ENCODE measurements at places on chromosomes 2 and 18. TPM values are rescaled to one million over a fixed set of nuclear protein-coding genes. Genes with fewer than 3 reads are reported as not detected.

The ROCK2 gene
- 33.0 TPM for total RNA-seq

- peak overlapping the region; percentile 96 for H3K27ac ChIP-seq
- DNase-seq: no peak
- H3K27me3 ChIP-seq: no peaks in the 10 kb centered on the region
- no peaks in the 10 kb centered on the region for H3K36me3 ChIP-seq
- peaks cover 14% of the 10 kb centered on the region for H3K4me1 ChIP-seq
These were observed 2.0 kb upstream of the OSR1 start for GRCh38 chr2:19360266-19360965.

DNA sequence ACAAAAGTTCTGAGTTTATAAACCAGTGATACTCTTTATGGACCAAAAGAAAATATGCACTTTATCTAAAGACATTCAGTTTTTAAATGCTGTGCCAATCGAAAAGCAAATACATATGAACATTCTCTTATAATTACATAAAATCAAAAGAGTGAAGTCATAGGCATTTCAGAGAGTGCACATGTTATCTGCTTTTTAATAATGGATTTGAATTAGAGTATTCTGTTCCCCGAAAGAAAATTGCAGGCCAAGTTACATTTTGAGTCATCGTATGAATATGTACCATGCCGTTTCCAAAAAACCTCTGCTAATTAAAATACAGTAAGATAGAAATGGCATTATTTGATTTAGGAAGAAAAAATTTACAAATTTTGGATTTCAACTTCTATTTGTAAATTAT is 565.7 kb downstream of the ZEB2 start:
- no peaks in the 10 kb centered on the region for H3K36me3 ChIP-seq
- H3K27ac ChIP-seq: no peak overlapping the region
- no peak overlapping the region for H3K4me3 ChIP-seq
- DNase-seq: no peak
- H3K27me3 ChIP-seq: no peaks in the 10 kb centered on the region

The PID1 gene
- 38.4 TPM for total RNA-seq

DNA sequence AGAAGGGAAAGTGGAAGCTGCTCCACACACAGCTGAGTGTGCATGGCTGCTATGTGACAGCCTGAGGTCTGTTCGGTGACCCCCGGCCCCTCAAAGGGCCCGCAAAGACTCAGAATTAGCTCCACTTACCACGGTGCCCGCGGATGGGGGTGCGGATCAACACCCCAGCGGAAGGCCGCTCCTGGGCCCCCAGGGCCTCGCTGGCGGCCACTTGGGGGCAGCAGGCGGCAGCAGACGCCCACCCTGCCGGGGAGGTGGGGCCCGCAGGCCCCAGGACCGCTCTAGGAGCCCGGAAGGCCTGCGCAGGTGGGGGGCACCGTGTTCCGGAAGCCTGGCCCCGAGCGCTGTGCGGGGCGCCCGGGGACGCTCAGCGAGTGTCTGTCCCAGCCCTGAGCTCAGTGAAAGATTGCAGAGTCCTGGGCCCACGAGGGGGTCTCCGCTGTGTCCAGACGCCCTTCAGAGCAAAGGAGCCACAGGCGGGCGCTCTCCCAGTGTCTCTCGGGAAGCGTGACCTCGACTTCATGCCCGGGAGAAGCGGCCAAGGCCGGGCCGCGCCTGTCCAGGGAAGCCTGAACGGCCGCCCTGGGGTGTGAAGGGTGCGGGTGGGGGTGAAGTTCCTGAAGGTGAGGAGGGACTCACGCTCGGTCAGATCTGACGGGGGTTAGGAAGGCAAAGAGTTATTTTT is 118.7 kb downstream of the VAPA start:
- H3K27ac ChIP-seq: peak overlapping the region; percentile 76
- peak overlapping the region; percentile 46 for H3K4me3 ChIP-seq
- peaks cover 35% of the 10 kb centered on the region for H3K4me1 ChIP-seq
- peak; percentile 62 for DNase-seq
- no peaks in the 10 kb centered on the region for H3K36me3 ChIP-seq

The MRO gene
- total RNA-seq: 1.4 TPM

The NPHP1 gene
- 9.8 TPM for total RNA-seq

DNA sequence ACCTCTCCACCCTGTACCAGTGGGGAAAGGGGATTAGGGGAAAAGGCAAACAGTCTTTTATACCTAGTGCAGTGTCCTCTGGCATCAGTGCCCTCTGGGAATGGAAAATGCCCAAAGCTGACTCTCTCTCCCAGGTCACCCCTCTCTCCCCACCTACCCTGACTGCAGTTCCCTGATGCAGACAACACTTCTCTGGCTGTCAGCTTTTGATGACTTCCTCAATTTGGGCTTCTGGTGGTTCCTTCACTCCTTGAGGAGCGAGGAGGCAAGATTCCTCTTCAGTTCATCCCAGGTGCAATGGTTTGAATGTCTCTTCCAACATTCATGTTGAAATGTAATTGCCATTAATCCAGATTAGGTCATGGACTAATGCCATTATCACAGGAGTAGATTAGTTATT is 19.7 kb upstream of the PPM1B start:
- H3K36me3 ChIP-seq: no peaks in the 10 kb centered on the region
- no peaks in the 10 kb centered on the region for H3K4me1 ChIP-seq
- H3K27me3 ChIP-seq: no peaks in the 10 kb centered on the region
- no peak for DNase-seq
- H3K27ac ChIP-seq: no peak overlapping the region

GRCh38 chr18:23703057-23703986 is 14.1 kb downstream of the LAMA3 start:
- H3K27me3 ChIP-seq: no peaks in the 10 kb centered on the region
- H3K36me3 ChIP-seq: no peaks in the 10 kb centered on the region
- no peak overlapping the region for H3K27ac ChIP-seq
- H3K4me1 ChIP-seq: no peaks in the 10 kb centered on the region
- H3K4me3 ChIP-seq: no peak overlapping the region

The HOXD8 gene
- total RNA-seq: 19.8 TPM

The CENPA gene
- total RNA-seq: not detected

The RBKS gene
- total RNA-seq: not detected

The CDH2 gene
- total RNA-seq: 22.8 TPM

- no peaks in the 10 kb centered on the region for H3K36me3 ChIP-seq
- H3K4me3 ChIP-seq: no peak within 1 kb of the TSS
- no peak within 1 kb of the TSS for H3K27ac ChIP-seq
These were observed at the start of gene GPR55 for GRCh38 chr2:230924470-230925341. GPR55 (minus strand) TSS chr2:230925242; CDS start chr2:230910962, 14,280 bp downstream.
